WERI-Rb-1 (cell line): ENCODE measurements at places on chromosomes 3 and 15.

DNA sequence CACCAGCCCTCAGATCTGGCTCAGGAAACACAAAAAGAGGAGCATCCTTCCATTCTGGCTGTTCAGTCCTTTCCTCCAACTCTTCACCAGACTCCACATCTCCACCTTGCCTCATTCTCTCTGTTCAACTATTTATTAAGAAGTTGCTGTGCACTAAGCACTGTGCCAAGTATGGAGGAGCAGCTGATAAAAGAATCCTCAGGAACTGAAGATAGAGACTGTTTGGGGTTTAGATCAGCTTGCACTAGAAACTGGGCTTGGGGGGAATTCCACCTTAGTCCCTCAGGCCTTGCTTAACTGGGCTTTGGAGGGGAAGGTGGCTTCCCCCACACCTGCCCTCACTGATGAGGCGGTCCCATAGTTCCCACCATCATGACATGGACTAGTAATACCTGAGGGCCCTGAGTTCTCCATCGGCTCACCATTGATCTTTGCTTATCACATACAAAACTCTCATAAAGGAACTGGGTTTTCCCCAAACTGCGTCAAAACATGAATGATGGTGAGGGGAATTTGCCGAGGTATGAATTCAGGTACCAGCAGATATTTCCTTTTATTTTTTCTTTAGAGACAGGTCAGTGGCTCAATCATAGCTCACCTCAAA is 1.7 kb upstream of the CCR8 start:
- no peak for DNase-seq

DNA sequence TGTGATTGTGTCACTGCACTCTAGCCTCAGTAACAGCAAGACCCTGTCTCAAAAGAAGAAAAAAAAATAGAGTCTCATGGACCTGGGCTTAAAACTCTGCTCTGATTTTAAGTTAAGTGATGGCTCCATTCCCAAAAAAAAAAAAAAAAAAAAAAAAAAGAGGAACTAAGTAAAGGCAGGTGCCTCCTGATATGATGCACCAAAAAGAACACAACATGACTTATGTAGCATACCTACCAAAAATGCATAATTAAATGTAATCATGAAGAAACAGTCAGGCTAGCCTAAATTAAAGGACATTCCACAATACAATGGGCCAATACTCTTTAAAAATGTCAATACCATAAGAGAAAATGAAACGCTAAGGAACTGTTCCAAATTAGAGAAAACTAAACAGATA is 5.4 kb upstream of the IREB2 start:
- no peak for DNase-seq

GRCh38 chr15:28001641-28002040 is 97.5 kb downstream of the OCA2 start:
- no peak for DNase-seq

DNA sequence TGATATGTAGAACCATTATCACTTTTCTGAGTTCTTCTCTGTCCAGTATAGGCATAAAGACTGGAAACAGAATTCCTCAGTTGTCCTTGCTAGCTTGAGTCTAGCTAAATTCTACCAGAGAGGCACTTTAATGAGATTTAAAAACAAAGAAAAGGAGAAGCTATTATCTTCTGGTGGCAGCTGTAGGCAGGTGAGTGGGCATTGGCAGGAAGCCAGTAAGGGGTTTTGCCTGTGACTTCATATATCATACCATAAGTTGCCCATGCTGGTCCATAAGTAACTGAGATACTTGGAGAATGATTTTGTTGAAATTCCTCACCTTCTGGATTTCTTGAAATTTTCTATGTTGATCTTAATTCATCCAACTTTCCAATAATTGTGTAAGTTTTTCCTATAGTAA is 402.3 kb upstream of the TGFBR2 start:
- no peak for DNase-seq

- DNase-seq, result no peak
Measured at GRCh38 chr15:85423256-85423655, 42.9 kb downstream of the AKAP13 start.

- DNase-seq, result no peak
Measured at GRCh38 chr3:188446766-188447165, 292.8 kb downstream of the LPP start.

- DNase-seq, result peak; percentile 72
Measured at GRCh38 chr3:197520311-197521276, 35.2 kb downstream of the BDH1 start.

DNA sequence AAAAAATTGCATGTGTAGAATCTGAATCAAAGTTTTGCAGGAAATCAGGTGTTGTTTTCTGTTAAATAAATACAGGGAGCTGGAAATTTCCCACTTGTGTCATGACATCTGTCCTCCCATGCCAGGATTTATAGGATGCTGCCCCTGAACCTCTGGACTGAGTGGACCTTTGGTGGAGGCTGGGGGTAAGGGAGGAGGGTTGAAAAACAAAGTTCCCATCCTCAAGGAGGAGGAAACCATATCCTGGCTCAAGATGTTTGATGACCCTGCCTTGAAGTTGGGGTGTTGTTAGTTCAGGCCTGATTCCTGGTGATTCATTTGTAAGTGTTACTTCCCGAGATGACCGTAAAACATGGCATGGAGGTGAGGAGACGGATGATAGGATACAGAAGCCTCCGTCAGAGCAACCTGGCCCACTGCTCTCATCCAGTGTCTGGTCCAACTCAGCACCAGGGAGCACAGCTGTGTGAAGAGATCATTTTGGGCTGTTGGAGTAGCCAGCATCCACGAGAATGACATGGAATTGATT is 223.6 kb downstream of the CACNA2D3 start:
- DNase-seq, result no peak

DNA sequence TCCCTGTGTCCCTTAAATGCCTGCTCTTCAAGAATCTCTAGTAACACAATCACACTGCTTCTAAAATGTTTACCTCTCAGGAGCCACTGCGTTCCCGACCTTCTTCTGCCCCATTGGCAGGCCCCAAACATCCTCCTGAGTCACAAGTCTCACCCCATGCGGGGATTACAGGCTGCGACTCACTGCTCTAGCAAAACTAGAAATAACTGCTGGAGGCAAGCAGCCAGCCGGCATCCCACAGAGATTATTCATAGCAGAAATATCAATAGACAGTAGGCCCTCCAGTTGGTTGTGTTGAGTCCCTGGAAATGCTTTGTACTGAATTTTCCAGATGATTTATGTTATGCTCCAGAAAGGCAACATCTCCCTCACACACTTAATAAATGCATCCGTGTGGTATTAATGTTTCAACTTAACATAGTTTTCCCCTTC is 64.8 kb downstream of the RFTN1 start:
- DNase-seq, result no peak

GRCh38 chr3:10926256-10926810 is 66.2 kb upstream of the SLC6A1 start:
- no peak for DNase-seq

DNA sequence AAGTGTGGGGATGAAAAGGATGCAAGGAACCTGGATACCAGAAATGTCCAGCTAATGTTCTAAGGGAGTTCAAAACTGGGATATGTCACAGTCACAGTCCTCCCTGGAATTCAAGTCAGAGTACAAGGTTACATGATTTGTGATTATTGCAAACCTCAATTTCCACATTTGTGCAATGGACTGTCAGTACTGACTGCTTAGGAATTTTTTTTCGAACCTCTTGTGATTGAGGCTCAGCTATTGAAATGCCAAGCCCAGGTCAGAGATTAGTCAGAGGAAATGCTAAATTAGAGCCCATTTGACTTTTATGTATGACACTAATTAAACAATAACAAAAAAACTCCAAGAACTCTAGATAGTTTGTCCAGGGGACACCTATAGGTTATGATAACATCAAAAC is 210.2 kb downstream of the THSD4 start:
- DNase-seq, result no peak

DNA sequence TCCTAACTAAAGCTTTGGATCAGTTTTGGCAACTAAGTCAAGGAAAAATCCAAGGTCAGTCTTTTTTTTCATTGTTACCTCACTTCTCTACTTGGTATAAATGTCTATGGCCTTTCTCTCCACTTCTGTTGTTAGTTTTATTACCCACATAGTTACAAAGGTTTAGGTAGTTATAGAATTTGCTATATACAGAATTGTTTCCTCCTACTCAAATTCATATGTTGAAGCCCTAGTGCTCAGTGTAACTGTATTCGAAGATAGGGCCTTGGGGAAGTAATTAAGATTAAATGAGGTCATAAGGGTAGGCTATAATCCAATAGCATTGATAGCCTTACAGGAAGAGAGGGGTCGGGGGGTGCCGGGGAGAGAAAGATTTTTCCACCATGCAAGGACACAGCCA is 19.7 kb upstream of the STIMATE start:
- DNase-seq, result no peak

DNA sequence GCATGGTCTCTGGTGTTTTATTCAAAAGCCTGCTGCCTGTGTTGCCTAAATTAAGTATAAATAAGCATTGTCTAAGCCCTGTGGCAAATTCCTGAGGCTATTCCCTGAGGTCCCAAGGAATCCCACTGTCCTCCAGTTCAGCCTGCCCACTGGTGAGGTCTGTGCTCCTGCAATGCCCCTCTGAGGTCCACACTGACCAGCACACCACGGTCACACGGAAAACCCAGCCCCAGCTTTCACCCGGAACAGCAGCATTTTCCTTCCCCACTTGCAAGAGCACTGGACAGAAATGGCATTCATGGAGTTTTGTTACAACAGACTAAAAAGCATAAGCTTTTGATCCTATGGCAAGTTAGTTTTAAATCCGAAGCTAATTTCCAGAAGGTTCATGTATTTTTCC is 234.0 kb downstream of the KLF13 start:
- no peak for DNase-seq

- no peak for DNase-seq
Measured at GRCh38 chr3:63514678-63515077, 137.8 kb upstream of the SNTN start.

GRCh38 chr15:67172172-67172571 is 82.3 kb downstream of the AAGAB start:
- DNase-seq, result no peak

- no peak for DNase-seq
Measured at GRCh38 chr3:66553441-66554113, 52.8 kb upstream of the LRIG1 start.

DNA sequence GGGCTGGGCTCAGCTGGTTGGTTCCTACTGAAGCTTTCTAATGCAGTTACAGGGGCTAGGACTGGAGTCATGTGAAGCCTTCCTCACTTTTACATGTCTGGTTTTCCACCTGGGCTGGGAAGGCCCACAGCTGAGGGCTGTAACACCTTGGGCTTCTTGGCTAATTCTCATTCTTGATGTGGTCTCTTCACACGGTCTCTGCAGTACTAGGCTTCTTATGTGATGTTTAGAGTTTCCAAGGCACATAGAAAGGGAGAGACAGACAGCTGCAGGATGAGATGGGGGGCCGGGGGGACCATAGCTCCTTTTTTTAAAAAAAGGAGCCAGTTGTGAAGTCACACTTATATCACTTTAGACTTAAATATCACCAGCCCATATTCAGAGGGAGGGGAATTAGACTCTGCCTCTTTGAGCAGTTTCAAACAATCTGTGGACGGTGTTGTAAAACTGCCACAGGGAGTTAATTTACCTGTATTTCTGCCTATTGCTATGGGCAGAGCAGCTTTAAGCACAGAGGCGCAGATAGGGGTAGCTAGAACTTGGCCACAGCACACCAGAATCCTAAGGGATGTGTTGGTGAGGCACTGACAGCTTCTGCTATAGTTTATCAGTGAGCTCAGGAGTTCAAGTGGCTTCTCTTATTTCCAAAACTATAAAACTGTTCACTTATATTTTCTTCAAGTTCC is 46.7 kb downstream of the NKIRAS1 start:
- DNase-seq, result no peak
